ENCODE measurements at places on chromosomes 16 and 17.

GRCh38 chr16:14202095-14202494, 131.0 kb downstream of the MRTFB start:
- DNase-seq, result no peak

GRCh38 chr17:77962348-77962747, 3.8 kb downstream of the TNRC6C start:
- peak; percentile 43 for DNase-seq

GRCh38 chr16:88769617-88770460, 15.2 kb downstream of the PIEZO1 start:
- peak; percentile 94 for DNase-seq

GRCh38 chr17:4896332-4897197, 2.8 kb upstream of the C17orf107 start:
- no peak for DNase-seq

DNA sequence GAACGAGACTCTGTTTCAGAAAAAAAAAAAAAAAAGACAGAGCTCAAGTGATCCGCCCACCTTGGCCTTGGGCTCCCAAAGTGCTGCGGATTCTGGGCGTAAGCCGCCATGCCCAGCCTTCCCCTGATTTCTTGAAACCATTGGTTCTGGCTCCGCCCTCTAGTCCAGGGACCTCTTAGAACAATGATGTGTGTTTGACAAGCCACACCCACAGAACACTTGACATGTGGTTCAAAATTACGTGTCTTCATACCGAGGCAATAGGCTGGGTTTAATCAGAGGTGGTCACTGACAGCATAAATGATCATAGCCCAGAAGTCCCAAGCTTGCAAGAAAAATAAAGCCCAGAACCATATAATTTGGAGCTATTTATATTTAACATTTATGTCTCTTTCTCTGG, 23.0 kb downstream of the KNOP1 start:
- peak; percentile 21 for DNase-seq

- DNase-seq, result peak; percentile 98
Observed at GRCh38 chr17:27977751-27978688, 64.5 kb upstream of the NLK start.

- no peak for DNase-seq
Observed at GRCh38 chr17:62675701-62676100, 48.2 kb downstream of the MRC2 start.

DNA sequence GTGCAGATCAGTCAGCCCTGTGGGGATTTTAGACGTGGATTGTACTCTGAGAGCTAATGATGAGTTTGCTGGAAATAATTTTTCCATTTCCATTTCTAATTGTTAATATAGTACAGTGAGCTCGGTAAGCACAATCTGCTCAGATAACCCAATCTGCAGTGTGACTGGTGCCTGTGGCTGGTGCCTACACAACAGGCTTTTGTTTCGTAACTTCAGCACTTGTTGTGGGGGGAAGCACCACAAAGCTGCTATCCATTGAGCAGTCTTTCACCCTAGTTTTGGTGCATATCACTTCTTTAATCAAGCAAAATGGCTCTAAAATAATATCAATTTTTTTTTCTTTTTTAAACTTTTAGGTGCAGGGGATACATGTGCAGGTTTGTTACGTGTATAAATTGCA, 534.9 kb upstream of the HSBP1 start:
- no peak for DNase-seq

DNA sequence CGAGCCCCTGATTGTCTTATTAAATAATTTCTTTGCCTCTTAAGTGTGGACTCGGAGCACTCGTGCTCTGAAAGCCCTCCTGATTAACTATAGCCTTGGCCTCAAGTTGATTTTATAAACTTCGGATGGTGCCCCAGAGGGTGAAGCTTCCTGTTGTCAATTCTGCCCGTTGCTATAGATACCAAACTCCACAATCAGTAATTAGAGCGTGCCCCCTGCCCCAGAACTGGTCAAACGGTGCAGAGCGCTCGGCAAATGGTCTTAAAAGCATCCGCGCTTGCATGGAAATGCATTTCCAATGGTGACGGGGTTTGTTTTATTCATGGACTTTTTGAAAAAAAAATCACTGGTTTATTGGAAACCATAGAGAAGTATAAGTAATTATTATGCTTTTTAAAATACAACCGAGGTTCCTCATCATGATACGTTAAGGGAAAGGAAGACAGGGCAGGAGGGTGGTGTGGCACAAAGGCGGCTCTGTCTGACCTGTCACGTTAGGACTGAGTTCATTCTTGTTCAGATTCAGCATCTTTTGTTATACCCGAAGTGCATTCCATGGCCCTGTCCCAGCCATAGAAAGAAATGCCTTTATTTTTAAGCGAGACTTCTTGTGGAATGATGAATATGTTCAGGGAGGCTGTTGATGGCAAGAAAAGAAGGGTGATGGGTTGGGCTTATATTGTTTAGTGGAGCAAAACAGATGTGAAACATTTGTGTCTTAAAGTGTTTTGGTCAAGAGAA, 476.4 kb downstream of the MAF start:
- no peak for DNase-seq

GRCh38 chr17:17566896-17567513, 24.5 kb downstream of the PEMT start:
- no peak for DNase-seq
